ENCODE measurements at places on chromosomes 7 and 10. TPM values are rescaled to one million over a fixed set of nuclear protein-coding genes. Genes with fewer than 3 reads are reported as not detected.

DNA sequence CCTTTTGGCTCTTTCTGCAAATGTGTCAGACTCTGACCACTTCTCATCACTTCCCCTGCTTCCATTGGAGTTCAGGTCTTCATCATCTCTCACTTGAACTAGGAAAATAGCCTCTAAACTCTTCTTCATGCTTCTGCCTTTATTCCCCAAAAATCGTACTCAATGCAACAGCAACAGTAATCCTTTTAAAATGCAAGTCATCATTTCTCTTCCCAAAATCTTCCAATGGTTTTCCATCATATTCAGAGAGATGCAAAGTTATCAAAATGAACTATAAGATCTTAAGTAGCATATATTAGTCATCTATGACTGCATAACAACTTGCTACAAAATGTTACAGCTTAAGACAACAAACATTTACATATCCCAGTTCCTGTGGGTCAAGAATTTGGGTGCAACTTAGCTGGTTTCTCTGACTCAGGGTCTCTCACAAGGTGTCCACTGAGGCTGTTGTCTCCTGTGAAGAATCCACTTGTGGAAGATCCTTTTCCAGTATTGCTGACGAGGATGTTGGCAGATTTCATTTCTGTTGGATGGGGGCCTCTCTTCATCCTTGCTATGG is 31.0 kb upstream of the ETV1 start:
- DNase-seq: no peak

DNA sequence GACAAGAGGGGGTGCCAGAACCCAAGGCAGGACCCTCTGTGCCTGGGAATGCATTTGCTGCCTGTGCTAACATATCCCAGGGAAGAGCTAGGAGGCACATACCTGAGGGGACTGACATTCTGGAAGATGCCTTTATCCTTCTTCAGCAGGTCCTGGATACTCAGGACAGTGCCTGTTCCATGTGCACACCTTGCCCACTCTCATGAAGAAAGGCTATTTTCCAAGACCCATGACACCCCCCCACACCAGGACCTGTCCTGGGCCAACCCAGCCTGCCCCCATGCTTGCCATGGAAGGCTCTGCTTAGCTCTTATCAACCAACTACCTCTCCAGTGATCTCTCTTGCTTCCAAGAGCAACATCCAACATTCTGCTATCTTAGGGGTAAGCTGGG is 67.2 kb upstream of the CAMK2B start:
- no peak for DNase-seq

DNA sequence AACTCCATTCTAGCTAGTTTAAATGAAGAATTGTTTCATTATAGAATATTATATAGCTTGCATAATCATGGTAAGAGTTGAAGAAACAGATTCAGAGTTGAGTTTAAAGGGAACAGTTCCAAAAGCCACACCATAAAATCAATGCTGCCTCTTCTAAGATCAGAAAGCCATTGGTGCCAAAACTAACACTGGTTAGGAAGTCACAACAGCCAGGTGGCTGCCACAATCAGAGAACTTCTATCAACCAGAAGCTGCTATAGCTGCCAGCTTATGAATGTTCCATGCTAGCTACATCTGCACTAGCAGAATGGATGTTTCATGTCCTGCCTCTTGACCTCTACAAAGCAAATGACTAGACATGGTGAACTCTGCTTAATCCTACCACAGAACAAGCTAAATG is 583.1 kb upstream of the LRRN3 start:
- DNase-seq: no peak

GRCh38 chr7:132764762-132765161 is 188.5 kb upstream of the PLXNA4 start:
- DNase-seq: no peak

The EVX1 gene
- 0.51 TPM for total RNA-seq

The EGR2 gene
- total RNA-seq: 1.2 TPM

- no peak for DNase-seq
Measured at GRCh38 chr7:117092785-117093184, 139.5 kb downstream of the ST7 start.

The ATRNL1 gene
- 32.5 TPM for total RNA-seq

- no peak for DNase-seq
Measured at GRCh38 chr7:51444936-51445335, 128.3 kb upstream of the COBL start.

DNA sequence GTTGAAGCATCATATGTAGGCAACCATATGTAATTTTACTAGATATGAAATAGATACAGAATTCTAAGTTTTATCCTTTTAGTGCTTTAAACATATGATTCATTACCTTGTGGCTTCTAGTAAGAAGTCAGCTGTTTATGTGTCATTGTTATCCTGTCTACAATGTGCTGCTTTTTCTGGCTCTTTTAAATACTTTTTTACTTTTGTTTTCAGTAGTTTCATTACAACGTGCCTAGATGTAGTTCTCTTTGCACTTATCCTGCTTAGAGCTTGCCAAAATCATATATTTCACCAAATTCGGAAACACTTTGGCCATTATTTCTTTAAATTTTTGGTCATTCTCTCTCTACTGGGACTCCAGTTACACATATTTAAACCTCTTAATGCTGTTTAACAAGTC is 26.4 kb downstream of the YAE1 start:
- DNase-seq: no peak

DNA sequence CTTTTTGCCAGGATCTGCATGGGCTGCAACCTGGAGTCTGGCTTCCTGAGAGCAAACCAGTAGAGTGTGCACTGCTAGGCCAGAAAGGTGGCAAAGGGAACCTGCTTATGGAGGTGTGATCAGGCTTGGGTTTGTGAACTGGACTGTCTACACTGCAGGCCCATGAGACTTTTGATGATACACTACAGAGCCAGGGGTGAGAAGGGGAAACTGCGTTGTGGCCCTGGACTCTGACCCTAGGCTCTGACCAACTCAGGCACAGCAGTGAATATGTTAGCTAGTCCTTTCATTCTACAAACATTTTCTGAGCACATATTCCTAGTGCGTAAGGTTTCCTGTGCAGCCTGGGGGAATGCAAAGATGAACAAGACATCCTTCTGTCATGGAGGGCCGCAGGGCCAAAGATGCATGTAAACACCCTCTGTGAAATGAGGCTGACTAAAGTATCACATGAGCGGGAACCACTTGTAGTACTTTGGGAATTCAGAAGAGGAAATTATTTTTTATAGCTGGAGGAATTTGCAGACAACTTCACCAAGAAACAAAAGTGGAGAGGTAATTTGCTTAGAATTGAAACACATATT is 63.8 kb upstream of the HPS1 start:
- DNase-seq: no peak

The NODAL gene
- total RNA-seq: 1.5 TPM

DNA sequence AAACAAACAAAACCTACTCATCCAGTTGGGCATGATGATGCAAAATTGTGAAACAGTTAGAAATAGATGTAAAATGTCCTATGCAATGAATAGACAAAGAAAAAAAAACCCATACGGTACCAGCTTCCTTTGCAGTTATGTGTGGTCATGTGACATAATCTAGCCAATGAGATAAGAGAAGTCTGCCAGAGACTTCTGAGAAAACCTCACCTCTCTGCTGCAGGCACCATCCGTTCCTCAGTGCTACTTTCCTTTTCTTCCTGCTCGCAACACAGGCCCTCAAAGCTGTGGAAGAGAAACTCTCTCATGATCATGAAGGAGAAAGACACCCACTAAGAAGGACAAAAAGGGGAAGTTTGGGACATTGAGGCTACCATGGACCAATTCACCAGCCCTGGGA is 76.8 kb upstream of the CARD11 start:
- no peak for DNase-seq

DNA sequence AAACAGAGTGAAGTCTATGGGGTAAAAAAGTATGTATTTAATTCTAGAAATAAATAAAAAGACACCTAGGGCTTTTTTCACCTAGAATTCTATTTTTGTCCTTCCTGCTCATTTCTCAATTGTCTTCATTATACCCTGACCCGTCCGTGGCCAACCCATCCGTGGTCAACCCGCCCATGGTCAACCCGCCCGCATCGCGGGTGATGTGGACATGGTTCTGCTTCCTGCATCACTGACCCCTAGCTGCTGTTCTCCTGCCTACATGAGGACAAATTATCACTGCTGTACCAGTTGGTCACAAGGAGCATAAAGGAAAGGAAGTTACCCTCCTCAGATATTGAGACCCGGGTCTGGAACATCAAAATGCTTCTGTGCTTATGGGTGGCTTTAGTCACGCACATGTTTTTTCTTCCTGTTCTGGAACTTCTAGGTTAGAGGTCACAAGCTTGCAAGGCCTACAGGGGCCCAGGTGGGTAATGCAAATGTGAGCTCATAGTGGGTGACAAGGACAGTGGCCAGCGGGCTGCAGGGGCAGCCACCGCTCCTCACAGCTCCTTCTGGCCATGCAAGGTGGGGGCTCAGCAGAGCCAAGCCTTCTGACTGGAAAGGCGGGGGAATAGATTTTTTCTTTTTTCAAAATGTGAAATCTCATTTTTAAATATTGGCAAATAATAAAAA is 15.5 kb downstream of the CAMK2G start:
- no peak for DNase-seq

DNA sequence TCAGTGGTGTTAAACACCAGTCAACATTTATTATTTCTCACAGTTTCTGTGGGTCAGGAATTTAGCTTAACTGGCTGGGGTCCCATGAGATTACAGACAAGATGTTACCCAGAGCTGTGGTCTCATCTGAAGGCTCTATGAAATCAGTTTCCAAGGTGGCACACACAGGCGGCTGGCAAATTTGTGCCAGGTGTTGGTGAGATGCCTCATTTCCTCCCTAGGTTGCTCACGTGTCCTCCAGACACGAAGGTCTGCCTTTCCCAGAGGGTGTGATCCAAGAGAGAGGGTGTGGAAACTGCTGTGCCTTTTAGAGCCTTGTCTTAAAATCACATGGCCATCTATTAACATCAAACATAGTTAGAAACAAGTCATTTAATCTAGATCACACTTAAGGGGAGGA is 209.0 kb downstream of the JCAD start:
- DNase-seq: no peak

The TRIM73 gene
- 7.4 TPM for total RNA-seq

The PAX2 gene
- total RNA-seq: 17.4 TPM

DNA sequence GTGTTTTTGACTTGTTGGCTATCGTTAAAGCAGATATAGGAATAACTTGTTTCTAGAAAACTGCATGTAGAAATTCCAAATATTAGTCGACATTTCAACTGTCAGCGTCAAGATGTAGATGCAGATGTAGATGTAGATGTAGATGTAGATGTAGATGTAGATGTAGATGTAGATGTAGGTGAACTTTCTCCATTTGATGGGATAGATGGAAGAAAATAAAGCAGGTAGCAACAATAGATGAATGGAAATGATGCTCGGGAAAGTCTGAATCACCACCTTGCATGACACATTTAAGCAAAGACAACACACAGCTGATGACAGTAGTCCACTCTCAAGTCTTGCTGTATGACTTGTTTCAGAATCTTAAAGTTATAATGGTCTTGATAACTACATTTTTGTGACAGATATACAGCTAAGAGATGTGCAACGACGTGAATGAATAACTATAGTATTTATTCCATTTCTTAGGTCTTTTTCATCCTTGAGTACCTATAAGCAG is 53.5 kb downstream of the SND1 start:
- no peak for DNase-seq

- no peak for DNase-seq
Measured at GRCh38 chr7:159064816-159065510, 79.7 kb downstream of the VIPR2 start.

- DNase-seq: no peak
Measured at GRCh38 chr10:48550071-48550691, 54.7 kb downstream of the ARHGAP22 start.

GRCh38 chr10:6101181-6101580 is 12.3 kb downstream of the RBM17 start:
- DNase-seq: no peak

- peak; percentile 12 for DNase-seq
Measured at GRCh38 chr7:48424731-48425130, 253.5 kb downstream of the ABCA13 start.

Measured in endothelial cell (in vitro differentiated cells).